Stromal cell of bone marrow (primary cell): ENCODE measurements at places on chromosomes 7 and 10.

DNA sequence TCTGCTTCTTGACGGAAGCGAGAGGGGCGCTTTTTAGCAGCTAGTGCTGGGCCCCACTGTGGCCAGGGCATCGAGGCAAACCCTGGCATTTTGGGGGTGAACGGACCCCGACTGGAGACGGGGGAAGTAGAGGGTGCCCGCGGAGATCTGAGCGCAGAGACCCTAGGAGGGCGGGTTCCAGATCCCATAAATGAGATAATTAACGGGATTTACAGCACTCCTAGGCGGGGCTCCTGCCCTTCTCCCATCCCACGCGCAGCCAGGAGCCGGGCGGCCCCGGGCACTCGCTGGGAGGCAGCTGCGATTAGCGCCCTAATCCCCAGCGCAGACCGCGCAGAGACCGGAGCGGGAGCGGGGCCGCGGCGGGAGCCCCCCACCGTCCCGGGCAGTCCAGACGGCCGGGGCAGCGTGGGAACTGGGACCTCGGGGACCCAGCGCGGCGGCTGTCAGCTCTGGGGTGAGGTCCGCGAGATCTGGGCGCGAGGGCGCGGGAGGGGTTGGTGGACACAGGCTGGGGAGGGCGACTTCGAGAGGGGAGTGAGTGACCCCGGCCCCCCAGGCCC is 735 bp downstream of the JCAD start:
- no peak for DNase-seq

- DNase-seq, result no peak
Measured at GRCh38 chr10:33101392-33101787, 143.4 kb upstream of the ITGB1 start.

DNA sequence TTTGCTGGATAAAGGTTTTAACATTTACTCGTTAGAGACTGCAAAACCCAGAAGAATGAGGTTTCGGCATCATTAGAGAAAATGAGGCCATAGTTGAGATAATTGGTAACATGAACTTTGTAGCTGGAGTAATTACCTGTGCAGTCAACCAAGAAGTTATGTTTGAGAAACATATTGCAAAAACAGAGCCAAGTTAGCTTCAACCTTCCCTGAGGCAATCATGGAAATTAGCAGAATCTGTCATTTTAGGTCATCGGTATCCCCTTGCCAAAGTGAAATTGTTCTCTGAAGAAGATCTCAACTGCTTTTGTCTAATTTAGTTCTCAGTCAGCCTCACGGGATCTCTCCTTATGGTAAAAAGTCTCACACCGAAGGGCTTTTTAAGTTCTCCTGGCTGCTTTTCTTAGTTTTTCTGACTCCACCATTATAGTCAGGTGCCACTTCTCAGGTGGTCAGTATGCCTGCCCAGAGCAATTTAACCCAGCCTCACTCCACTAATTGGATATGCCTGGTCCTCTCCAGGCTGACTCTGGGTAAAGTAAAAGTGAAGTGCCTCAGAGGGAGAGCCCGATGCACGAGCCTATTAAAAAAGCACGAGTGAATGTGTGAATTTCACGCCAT is 52.5 kb downstream of the NRCAM start:
- no peak for DNase-seq

- no peak for DNase-seq
Measured at GRCh38 chr10:83917537-83918506, 221.5 kb upstream of the GHITM start.

DNA sequence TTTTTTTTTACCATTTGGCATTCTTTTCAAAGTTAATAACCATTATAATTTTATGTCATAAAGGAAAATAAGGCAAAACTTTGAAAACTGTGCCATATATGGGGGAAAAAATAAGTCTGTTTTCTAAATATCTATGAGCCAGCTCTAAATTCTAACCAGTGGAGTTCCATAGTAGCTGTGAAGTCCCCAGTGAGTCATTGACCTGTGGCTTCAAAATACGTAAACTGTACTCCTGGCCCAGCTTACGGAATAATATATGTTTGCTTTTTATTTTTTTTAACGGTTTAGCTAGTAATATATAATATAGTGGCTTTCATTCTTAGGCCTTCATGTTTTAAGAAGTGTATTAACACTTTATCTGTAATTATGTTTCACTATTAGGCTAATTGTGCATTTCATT is 20.5 kb downstream of the ZRANB1 start:
- DNase-seq, result no peak

DNA sequence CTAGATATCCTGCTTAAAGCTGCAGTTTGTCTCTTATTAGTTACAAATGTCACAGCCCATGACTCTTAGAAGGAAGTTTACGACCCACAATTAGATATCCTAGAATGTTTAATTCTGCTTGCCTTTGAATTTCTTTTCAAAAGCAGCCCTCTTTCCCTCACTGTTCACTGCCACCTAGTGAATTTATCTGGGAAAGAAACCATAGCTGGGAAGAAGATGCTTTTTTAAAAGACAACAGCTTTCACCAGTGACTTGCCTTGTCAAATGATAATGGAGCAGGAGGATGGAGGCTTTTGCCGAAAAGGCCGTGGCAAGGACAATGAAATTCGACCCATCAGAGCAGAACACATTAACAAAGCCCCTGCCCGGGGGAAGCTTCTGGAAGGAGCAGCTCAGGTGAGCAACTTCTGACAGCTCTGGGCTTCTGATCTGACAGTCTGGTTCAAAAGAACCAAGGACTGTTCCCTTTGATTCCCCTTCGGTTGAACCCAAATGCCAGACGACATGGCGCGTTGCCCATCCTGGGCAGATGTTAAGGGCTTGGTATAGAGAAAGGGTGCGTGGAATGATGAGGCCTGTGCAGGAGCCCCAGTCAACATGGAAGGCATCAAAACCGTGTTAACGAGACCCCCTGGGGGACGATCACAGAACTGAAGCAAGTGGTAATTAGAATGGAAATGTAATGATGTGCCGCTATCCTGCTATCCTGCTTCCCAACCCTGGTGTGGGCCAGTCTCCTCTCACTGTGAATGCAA is 236.8 kb downstream of the FRMD4A start:
- peak; percentile 30 for DNase-seq

DNA sequence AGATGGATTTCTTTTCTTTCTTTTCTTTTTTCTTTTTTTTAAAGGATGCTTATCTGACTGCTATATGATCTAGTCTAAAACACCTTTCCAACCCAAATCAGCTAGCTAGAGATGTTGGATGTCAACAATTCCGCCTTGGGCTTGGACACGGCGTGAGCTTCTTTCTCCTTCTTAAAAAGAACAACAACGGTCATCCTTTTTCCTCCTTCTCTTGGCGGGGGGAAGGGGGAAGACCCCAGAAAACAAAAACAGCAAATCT is 1.0 kb downstream of the BEND7 start:
- no peak for DNase-seq

- no peak for DNase-seq
Measured at GRCh38 chr10:98328163-98328562, 60.2 kb upstream of the LOXL4 start.

- DNase-seq, result no peak
Measured at GRCh38 chr10:118868589-118868988, 113.8 kb upstream of the CACUL1 start.

GRCh38 chr10:72076756-72077155 is 11.6 kb downstream of the SPOCK2 start:
- no peak for DNase-seq

- no peak for DNase-seq
Measured at GRCh38 chr10:1083581-1083980, 27.4 kb downstream of the WDR37 start.

DNA sequence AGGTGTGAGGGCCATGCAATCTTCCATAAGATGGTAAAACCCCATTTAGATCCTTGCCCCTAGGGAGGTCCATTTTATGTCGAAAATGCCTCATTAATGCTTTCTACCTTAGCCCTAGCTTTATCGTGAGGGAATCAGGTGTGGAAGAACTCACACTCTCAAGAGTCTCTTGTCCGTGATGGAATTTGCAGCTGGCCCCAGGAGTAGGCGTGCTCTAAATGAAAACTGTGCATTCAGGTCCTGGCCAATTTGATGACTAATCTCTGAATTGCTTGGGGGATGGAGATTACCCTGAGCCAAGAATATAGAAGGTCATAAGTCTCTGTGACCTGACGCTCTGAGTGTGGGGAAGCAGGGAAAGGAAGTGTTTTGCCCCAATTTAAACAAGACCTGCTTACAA is 6.6 kb downstream of the C10orf90 start:
- DNase-seq, result peak; percentile 76

GRCh38 chr10:103648636-103649532 is 155.4 kb downstream of the NEURL1 start:
- DNase-seq, result peak; percentile 43

DNA sequence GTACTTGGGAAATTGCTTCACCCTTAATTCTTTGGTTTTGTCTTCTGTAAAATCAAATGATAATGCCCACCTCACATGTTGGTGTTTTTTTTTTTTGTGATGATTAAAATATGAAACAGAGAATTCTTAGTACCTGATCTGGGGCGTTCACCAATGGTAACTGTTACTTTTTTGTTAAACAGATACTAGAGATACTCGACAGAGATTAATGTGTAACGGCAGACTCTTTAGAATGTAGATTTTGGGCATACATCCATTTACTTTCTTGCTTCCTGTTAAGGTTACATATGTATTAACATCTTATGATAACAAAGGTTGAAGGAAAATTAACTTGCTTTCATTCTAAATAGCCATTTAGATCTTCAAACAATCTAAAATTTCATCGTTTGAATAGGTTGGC is 23.3 kb downstream of the PLXDC2 start:
- DNase-seq, result no peak

DNA sequence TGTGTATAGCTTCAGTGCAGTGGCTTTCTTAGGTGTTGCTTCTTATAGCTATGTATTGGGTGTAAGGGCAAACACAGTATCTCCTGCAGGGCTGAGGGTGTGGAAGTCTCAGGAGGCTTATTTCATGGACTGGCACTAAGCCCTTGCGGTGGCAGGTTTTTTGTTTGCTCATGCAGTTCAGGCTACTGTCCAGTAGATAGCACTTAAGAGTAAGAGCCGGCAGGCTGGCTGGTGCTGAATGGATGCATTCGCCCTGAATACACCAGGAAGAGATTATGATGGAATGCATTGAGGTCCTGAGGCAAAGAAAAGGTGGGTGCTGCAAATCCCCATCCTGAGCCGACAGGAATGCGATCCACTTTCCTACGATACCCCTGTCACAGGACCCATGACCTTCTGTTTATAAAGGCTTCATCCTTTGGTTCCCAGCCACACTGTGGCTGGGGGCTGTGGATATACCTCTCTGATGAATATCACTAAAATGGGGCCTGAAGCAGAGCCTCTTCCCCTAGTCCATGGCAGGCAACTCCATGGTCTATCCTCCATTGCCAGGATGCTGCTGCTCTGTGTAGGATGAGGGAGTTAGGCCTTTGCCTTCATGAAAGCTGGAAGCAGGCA is 44.9 kb downstream of the ANXA8 start:
- peak; percentile 35 for DNase-seq

GRCh38 chr7:80385508-80385907 is 126.4 kb downstream of the GNAT3 start:
- no peak for DNase-seq
